ENCODE measurements at places on chromosomes 4 and X. TPM values are rescaled to one million over a fixed set of nuclear protein-coding genes. Genes with fewer than 3 reads are reported as not detected.

Gene CFAP99
- not detected for total RNA-seq

Gene CENPVL2
- total RNA-seq: not detected

Gene SNX25
- total RNA-seq: 22.6 TPM

Gene ETDB
- total RNA-seq: not detected

Gene MAOB
- 0.47 TPM for total RNA-seq

Gene RADX
- total RNA-seq: not detected

Gene GLUD2
- total RNA-seq: 1.8 TPM

Gene NPY2R
- 7.3 TPM for total RNA-seq

Gene RBMXL3
- total RNA-seq: not detected

Gene FAM156A
- 9.6 TPM for total RNA-seq

Gene CXCL8
- 4.0 TPM for total RNA-seq

Gene JCHAIN
- 0.35 TPM for total RNA-seq

Gene CT45A2
- not detected for total RNA-seq

Gene PPP1R2C
- total RNA-seq: not detected

Gene SLC26A1
- total RNA-seq: 0.09 TPM

Gene STK26
- 0.85 TPM for total RNA-seq

Gene TAPT1
- total RNA-seq: 14.5 TPM
